ENCODE measurements at places on chromosomes 16 and 17.

DNA sequence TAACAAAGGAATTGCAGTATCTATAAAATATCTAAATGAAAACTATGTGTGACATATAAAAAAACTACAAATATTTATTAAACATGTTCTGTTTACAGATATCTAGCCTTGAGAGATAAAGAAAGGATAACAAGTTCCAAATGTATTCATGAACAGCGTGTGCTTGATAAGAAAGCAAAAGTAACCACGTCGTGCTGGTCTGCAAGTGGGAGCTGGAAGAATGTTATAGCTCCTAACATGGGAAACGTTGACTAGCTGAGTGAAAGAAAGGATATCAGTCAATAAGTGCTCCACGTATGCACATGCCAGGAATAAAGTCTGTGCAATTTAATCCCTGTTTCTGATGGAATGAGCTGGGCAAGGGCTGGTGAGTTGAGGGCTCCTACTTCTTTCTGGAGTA lies 71.2 kb upstream of the CDYL2 start:
- DNase-seq = no peak

DNA sequence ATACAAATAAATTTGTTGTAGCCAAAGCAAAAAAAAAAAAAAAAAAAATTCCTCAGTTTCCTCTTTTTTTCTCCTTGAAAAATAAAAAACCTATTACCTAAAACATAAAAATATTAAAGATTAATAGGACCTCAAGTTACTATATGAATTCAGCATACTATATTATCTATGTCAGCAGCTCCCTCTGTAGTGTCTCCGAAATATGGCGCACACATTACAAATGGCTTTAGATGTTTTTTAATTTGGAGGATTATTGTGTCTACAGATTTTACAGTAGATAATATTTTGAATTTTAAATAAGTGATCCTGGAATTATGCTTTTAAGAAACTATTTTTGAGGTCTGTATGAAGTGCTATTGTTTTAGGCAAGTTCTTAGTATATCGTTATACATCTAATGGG lies 94.4 kb downstream of the NLK start:
- no peak for DNase-seq

DNA sequence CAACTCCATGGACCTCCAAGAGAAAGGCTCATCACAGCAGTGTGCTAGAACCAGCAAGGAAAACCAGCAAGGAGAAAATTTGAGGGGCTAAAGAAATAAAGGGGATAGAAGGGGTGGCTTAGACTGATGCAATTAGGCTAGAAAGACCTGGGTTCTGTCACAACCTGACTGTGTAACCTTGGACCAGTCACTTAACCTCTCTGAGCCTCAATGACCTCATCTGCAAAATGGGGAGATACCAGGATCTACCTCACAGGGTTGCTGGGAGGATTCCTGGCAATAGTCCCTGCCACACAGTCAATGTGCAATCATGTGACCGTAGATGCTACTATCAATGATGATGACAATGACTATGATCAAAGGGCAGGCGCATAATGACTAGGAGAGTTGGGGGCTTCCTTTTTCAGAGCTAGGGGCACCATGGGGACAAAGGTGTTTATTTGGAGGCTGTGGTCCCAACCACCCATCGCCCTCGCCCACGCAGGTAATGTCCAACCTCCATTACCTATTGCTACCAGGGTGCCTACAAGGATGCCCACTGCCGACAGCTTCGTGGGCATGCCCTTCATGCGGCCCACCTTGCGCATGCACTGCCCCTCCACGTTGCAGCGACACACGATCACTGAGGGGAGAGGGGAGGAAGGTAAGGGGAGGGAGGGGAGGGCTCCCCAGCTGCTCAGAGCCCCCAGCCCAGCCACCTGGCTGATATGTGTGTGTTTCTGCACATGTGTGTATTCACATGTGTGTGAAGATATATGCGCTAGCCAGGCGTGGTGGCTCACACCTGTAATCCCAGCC lies 9.7 kb downstream of the CDH16 start:
- no peak for DNase-seq

- DNase-seq = peak; percentile 57
These were observed 10.7 kb downstream of the SGSM2 start for GRCh38 chr17:2347805-2348685.
